ENCODE measurements at places on chromosomes 11 and 22.

GRCh38 chr11:59667812-59668187 is 1.0 kb downstream of the PATL1 start:
- no peak for DNase-seq

GRCh38 chr11:121231576-121232278 is 60.8 kb upstream of the SC5D start:
- no peak for DNase-seq

DNA sequence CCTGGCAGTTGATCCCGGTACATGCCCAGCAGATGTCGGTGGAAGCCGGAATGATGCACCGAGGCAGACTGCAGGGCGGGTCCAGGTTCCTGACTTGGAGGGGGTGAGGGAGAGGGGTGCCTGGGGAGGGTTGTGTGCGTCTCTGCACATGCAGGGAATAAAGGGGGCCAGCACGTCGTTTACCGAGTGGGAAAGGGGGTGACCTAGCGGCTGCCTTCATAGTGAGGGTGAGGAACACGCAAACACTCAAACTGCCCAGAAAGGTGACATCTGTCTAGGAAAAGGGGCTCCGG is 801.7 kb downstream of the TBC1D22A start:
- no peak for DNase-seq

DNA sequence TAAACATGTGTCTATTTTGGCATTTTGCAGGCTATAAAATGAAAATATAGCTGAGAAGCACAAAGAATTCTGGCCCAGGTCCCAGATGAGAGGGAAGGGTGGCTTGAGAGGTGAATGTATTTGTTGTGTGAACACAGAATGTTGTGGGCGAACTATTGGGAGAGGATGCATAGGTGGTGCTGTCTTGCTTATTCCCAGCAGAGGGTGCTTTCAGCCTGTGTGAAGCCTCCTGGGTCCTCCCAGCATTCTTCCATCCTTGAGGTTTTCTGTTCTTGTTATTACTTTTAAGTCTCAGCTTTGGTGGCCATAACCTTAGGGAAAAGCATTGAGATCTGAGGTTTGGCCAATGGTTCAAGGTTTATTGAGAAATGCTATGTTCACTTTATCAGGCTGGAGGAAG is 108.7 kb upstream of the SNX19 start:
- DNase-seq: no peak

DNA sequence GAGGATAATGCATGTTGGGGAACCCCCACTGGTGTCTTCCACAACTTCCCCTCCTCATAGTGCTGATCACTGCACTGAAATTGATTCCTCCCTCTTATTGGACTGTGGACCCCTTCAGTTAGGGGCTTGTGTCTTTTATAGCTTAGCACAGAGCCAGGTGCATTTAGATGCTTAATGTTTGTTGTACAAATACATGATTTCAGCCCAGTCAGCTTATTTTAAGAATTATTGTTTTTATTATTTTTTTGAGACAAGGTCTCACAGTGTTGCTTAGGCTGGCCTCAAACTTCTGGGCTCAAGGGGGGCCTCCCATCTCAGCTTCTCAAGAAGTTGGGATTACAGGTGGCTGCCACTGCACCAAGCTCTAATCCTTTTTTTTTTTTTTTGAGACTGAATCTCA is 8.2 kb downstream of the THY1 start:
- DNase-seq: no peak

DNA sequence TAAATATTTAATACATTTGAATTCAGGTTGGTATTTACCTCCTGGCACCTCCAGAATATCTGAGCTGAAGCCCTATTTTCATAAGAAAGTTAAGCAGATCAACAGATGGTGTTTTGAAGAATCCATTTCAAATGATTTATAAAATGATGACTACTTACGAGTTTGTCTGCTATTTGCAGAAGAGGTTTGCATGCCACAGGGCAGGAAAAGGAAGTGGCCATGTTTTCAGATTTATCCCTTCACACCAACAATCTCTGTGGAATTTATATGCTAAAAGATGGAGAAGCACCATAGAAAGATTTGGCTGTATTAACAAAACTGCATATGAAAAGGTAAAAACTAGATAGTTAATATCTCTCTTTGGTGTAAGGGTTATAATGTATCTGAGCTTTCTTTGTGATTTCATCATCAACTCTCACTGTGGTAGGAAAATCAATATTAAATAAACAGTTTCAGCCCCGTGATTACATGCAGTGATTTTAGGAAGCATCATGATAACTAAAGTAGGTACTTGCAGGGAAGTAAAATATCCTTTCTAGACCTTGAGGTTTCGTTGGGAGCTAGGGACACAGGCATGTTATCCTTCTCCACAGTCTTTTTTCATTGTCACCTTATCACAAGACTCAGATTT is 2.6 kb downstream of the BMAL1 start:
- no peak for DNase-seq

GRCh38 chr11:44861849-44862557 is 88.7 kb downstream of the TP53I11 start:
- DNase-seq: no peak

DNA sequence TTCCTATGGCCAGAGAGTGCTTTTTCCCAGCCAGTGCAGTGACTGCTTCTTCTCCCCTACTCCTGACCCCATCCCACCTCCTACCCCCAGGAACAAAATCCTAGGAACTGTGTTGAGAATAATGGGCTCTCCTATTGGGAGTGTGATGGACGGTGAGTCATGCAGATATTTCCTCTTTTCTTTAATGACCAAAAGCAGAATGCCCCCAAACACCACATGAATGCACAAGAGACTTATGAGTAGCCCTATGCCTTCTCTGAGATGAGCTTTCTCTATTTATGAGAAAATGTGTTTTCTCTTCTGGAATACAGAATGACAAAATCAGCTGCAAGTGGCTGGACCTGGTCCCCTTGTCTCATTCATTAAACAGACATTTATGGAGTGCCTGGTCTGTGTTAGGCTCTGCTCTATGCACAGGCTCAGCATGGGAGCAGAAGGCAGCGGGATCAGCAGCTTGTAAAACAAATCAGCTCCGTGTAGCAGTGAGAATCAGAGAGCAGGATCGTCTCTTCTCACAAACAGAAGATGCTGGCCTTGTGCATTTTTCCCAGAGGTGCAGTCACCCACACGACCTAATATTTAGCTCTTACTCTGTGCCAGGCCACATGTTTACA is 47.5 kb upstream of the GALNT18 start:
- DNase-seq: no peak

- DNase-seq: no peak
Observed at GRCh38 chr11:15941206-15941770, 415.1 kb downstream of the SOX6 start.

DNA sequence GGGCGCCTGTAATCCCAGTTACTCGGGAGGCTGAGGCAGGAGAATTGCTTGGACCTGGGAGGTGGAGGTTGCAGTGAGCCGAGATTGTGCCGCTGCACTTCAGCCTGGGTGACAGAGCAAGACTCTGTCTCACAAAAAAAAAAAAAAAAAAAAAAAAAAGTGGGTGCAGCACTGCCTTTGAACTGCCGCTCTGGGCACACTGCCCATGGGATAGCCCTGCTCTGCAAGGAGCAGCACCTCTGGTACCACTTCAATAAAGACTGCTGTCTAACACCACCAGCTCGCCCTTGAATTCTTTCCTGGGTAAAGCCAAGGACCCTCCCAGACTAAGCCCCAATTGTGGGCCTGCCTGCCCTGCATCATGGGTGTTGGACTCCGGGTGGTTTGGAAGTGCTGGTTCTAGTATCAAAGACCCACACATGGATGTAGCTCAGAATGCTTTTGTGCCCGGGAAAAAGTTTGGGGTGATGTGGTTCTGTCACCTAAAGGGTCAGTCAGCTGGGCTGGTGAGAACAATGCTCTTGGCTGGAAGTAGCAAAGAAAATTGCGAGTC is 444.3 kb downstream of the TBC1D22A start:
- DNase-seq: no peak

GRCh38 chr22:40007853-40008710 is 13.3 kb downstream of the FAM83F start:
- DNase-seq: no peak

GRCh38 chr11:59616396-59616982 is 915 bp upstream of the OSBP start:
- no peak for DNase-seq

DNA sequence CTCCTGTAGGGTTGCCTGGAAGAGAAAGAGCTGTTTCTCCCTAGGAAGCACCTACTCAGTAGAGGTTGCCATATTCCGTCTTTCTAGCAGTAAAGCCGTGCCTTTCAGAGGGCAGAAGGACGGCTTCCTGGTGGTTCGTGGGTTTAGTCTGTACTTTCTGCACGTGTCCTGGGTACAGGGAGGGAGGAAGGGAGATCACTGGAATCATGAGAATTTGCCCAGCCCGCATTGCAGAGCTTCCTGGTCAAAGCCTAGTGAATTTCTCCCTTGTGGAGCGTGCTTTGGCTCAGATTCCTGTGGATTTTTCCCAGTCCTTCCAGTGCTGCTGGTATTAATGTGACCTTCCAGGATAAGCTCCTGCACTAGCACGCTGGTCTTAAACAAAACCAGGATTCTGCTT is 44.9 kb downstream of the GRAMD1B start:
- DNase-seq: no peak

GRCh38 chr11:116513894-116514293 is 258.9 kb downstream of the BUD13 start:
- no peak for DNase-seq

DNA sequence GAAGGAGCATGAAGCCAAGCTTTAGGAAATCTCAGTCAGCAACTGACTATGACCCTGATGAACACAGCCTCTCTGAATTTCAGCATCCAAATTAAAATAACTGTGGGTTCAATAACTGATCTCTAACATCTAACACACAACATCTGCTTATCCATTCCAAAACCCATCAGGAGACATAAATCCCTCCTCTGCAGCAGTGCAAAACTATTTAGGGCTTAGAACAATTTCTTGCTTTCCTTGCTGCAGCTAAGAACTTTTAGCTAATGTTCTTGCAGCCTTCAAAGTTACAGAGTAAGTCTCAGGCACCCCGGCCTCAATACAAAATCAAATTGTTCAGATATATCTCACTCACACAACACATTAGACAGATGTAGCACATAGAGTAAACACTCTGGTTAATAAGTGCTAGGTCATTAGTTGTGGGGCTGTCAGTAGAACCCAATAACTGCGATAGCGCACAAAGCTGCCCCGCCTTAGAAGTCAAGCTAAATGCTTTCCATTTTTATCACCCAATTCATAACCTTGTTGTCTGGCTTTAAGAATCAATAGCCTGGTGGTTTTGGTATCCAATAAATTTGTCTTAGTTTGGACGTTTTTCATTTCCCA is 139.6 kb downstream of the LARGE1 start:
- DNase-seq: no peak

DNA sequence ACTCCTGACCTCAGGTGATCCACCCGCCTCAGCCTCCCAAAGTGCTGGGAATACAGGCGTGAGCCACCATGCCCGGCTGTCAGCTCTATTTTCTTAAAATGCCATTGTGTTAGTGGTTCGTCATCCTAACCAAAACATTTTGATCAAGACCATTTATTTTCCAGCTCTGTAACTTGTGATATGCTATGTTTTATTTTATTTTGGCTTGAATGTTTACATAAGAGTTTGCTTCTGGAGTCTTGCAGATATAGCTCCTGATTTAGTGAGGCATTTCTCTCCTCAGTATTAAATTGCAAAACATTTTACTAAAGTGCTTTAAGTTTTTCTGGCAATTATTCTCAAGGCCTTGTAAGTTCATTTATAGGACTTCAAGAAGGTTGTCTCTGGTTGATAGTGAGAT is 4.4 kb downstream of the EP300 start:
- DNase-seq: no peak

- DNase-seq: no peak
Observed at GRCh38 chr11:35784699-35785098, 122.1 kb downstream of the TRIM44 start.

GRCh38 chr11:89184021-89184420 is 6.3 kb downstream of the TYR start:
- no peak for DNase-seq

- DNase-seq: no peak
Observed at GRCh38 chr11:125164422-125165110, at the start of gene PKNOX2. Gene PKNOX2 (plus strand): TSS chr11:125164751. CDS start chr11:125351306, 186,555 bp downstream.

DNA sequence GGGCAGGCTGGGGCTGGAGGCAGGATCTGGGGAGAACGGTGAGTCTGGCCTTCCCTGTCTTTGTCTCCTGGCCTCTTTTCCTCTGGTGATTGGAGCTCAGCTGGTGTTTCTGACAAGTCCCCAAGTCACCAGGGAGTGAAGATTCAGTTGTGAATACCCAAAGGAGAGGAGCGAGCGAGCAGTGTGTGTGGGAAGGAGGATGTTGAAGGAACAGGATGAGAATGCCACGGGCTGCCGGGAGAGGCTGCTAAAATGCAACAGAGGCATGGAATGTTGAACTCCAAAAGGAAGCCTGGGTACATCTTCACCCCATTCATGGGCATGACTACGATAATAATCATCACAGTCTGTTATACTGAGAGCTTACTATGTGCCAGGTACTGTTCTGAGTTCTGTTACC is 163.3 kb downstream of the CEP164 start:
- no peak for DNase-seq

GRCh38 chr22:21714059-21714770 is 21.4 kb downstream of the YPEL1 start:
- DNase-seq: no peak

DNA sequence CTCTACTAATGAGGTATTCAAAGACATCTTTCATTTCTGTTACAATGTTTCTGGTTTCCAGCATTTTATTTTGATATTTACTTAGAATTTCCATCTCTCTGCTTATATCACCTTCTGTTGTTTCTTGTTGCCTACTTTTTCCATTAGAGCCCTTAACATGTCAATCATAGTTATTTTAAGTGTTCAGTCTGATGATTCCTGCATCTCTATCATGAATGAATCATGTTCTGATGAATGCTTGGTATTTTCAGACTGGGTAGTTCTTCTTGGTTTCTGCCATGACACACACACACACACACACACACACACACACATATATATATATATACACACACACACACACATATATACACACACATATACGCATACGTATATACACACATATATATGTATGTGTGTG is 486.4 kb upstream of the ISX start:
- no peak for DNase-seq

DNA sequence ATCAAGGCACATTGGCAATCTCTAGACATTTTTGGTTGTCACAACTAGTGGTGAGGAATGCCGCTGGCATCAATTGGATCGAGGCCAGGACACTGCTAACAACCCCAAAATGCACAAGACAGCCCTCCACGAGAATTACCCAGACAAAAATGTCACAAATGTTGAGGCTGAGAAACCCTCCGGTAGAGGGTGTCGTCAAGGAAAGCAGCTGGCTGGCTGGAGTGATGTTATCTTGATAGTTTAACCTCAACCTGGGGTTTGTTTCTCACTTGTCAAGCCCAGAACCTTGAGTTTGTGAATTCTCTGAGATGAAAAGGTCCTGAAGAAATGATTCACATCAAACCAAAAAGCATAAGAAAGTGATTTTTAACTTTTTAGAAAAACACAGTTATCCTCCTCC is 21.1 kb upstream of the TMPRSS13 start:
- DNase-seq: no peak

DNA sequence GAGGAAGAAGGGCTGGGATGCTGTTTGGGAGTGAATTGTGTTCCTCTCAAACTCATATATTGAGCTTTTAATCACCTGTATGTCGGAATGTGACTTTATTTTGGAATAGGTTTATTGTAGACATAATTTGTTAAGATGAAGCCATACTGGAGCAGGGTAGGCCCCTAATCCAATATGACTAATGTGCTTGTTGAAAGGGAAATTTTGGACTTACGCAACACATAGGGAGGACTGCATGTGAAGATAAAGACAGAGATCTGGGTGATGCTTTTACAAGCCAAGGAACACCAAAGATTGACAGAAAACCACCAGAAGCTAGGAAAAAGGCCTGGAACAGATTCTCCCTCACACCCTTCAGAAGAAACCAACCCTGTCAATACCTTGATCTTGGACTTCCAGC is 43.2 kb upstream of the OVCH2 start:
- DNase-seq: no peak

GRCh38 chr11:105713106-105713505 is 103.2 kb downstream of the GRIA4 start:
- no peak for DNase-seq
